ENCODE measurements at places on chromosomes 16 and 17.

DNA sequence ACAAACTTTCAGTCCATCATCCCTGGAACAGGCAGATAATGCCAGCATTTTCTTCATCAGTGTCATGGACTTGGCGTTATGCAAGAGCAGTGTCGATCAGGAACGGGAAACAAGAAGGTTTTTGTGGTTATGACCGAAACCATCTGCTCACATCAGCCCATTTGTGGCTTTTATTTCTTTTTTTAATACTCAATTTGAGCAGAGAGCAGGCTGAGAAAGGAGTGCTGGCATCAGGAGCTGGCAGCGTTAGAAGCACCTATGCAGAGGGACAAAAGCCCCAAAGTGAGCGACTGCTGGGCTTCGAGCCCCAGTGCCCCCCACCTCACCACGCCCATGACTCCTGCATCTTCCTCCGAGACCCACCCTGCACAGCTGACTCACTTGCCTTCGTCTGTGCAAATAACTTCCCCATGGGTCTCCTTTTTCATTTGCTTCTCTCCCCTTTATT, 16.2 kb upstream of the CD300E start:
- DNase-seq: no peak

- DNase-seq: no peak
Measured at GRCh38 chr17:76560036-76560876, 20.4 kb downstream of the PRCD start.

DNA sequence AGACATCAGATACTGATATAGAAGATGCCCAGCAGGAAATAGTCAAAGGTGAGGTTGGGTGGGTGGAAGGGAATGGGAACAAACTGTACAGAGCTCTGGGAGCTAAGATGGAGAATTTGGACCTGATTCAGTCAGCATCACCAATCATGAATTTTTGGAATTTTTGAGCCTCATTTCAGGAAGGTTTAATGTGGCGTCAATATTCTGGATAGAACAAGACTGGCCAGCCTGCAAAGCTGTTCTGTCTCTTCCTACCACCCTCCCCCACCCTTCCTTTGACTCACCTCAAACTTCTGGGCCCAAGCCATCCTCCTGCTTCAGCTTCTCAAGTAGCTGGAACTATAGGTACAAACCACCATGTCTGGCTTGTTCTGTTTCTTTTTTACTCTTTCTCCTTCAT, 32.6 kb downstream of the CTCF start:
- DNase-seq: no peak

DNA sequence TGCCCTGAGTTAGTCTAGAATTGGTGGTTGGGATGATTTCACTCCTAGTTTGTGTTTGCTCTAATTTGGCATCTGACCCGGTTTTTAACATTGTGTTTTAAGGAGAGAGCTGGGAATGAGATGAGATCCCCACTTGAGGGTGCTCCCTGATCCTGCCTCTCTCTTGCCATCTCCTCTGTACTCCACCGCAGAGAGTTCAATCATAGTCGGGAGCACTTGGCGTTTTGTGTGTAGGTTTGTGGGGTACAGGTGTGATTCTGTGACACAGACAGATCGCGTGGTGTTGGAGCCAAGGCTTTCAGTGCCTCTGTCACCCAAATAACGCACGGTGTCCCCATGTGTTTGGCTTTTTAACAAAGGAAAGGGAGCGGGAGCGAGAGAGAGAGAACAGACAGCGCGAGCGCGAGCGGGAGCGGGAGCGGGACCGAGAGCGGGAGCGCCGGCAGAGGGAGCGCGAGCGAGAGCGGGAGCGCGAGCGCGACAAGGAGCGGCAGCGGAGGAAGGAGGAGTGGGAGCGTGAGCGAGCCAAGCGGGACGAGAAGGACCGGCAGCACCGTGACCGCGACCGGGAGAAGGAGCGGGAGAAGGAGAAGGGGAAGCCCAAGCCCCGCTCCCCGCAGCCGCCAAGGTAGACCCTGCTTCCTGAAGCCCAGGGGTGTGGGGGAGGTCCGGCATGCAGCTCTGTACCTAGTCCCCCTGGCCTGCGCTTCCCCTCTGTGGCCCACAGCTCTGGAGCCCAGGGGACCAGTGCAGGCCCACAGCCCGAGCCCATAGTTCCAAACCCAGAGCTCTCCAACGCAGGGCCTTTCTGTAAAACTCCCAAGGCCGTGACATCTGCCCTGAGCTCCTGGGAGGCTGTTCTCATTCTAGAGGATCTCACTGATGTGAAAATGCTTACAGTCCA, 27.2 kb upstream of the IL17C start:
- no peak for DNase-seq

GRCh38 chr16:79972053-79972704, 371.6 kb upstream of the MAF start:
- no peak for DNase-seq

GRCh38 chr17:56543280-56543679, 50.2 kb upstream of the NOG start:
- DNase-seq: no peak

- no peak for DNase-seq
Measured at GRCh38 chr16:63614429-63614828, 1507.4 kb downstream of the CDH11 start.

GRCh38 chr16:73329358-73330286, 281.7 kb upstream of the ZFHX3 start:
- no peak for DNase-seq
